ENCODE measurements at places on chromosomes 6 and 20.

DNA sequence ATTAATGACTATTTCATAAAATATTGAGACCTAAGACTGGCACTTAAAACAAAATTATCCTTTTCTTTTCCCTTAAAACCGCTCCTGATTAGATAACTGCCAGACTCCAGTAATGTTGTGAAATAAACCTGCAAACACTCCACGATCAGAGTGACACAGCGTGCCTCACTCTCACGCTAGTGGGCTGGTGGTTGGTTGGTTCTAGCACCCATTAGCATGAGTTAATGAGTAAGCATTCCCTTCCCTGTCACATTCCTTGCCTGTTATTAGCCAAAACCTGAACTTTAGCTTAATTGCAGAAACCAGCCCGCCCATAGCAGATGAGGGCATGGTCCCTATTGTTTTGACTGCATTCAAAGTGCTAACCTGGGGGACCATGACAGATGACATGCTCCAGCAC is 193.4 kb downstream of the CD83 start:
- no peak for DNase-seq

GRCh38 chr6:37373822-37374471 is 20.2 kb downstream of the RNF8 start:
- DNase-seq = no peak

DNA sequence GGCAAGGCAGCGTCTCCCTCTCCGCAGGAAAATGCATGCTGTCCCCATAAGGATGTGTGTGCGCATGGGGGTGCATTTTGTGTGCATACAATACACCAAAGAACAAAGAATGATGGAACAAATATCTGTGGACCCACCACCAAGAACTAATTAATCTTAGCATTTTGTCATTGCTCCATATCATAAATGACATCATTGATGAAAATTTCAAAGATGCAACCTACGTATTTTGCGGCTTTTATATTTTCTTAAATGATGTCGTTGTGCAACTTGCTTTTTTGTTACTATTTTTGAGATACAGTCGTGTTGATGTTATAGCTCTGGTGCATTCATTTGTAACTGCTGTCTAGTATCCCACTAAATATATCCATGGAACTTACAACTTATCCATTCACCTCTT is 89.7 kb downstream of the SERAC1 start:
- DNase-seq = no peak

- DNase-seq = no peak
Observed at GRCh38 chr6:62516291-62517141, 230.5 kb upstream of the KHDRBS2 start.

DNA sequence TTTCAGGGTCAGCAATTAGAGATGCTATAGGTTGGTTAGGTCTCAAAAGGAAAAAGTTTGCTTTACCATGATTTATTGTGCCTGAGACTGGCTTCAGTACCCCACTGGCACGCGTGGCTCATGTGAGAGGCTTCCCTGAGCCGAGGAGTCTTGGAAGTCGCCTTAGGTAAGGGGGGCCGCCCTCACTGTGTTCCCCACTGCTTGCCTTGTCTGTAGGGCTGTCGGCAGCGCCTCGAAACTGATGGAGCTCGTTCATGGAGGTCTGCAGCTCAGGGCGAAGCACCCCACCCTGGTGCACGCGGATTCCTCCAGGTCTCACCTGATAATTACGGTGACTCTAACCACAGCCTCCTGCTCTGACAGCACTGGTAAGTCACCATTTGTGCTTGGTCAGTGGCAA is 39.2 kb downstream of the FRMD1 start:
- no peak for DNase-seq

DNA sequence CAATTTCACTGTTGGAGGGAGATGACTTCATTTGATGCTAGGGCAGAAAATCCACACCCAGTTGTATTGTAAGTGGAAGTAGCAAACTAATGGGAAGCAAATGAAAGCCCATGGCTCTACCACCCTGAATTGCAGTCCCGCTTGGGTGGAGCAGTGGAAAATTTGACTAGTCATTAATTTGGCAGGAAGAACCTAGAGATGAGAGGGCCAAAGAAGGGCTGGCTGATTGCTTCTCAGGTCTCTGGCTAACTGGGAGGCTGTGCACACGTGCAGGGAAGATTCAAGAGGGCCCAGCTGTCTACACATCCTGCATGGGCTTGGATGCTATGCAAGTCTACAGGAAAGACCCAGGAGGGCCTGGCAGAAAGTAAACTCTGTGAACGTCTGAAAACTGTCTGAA is 466.2 kb downstream of the TFAP2A start:
- no peak for DNase-seq

GRCh38 chr6:10564975-10565673 is 44.0 kb downstream of the GCNT2 start:
- no peak for DNase-seq

DNA sequence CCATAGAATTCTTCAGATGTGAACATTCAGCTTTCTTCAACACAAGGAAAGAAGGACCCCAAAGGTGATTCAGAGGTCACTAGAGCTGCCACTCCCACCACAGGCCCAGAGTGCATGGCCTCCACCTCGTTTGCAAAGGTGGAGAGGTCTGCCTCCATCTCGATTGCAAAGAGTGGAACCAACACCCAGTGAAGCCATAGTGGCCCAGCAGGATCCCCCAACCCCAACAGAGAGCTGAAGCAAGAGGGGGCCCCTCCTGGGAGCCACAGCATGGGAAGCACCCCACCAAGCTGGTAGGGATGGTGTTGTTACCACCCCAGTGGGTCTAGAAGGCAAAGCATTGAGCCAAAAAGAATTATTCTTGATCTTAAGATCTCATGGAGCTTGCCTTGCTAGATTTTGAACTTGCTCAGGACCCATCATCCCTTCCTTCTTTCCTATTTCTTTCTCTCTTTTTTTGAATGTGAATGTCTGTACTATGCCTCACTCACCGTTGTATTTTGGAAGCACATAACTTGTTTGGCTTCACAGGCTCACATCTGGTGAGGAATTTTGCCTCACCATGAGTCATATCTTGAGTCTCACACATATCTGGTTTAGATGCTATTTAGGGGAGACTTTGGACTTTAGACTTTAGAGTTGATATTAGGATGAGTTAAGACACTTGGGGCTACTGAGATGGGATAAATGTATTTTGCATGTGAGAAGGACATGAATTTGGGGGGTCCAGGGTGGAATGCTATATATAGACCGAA is 119.2 kb downstream of the ANKRD60 start:
- no peak for DNase-seq

- no peak for DNase-seq
Observed at GRCh38 chr20:61647702-61648101, 395.6 kb downstream of the CDH4 start.

- no peak for DNase-seq
Observed at GRCh38 chr6:2536451-2536850, 214.3 kb downstream of the MYLK4 start.

DNA sequence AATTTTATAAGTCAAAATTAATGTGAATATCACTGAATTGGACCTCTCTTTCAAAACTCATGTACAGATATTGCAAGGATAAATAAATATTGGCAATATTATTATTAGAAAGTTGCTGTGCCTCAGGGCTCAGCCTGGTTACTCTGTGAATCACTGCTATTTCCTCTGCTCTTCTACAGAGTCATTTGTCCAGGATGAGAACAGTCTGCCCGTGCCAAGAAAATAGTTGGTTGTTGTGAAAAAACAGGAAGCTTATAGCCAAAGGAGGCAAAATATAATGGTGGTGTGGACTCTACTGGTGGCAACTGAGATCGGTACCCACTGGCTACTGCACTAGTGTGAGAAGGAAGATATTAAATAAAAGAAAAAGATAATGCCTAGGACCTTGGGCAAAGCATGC is 93.6 kb downstream of the RIMS1 start:
- no peak for DNase-seq

DNA sequence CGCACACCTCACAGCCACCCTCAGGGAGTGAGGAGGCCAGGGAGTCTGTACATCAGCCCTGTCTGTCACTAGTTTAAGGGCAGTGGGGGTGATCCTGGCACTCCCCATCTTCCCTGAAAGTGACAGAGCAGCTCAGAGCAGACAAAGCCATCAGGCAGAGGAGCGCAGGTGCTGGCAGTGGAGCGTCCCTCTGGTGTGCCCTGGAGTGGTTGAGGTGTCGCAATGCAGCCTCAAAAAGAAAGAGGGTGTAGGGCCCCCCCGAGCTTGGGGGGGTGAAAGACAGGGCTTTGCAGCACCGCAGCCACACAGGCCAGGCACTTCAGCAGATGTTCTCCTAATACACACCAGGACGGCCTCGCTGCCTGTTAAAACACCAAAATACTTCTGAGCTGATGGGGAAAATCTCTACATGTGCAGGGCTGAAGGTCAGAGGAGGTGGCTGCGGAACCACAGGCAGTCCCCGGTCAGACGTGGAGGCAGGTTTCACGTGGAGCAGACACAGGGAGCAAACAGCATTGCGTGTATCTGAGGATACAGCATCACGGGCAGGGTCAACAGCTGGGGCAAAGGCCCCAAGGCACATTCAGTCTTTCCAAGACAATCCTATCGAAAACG is 69.5 kb downstream of the PREX1 start:
- DNase-seq = no peak

DNA sequence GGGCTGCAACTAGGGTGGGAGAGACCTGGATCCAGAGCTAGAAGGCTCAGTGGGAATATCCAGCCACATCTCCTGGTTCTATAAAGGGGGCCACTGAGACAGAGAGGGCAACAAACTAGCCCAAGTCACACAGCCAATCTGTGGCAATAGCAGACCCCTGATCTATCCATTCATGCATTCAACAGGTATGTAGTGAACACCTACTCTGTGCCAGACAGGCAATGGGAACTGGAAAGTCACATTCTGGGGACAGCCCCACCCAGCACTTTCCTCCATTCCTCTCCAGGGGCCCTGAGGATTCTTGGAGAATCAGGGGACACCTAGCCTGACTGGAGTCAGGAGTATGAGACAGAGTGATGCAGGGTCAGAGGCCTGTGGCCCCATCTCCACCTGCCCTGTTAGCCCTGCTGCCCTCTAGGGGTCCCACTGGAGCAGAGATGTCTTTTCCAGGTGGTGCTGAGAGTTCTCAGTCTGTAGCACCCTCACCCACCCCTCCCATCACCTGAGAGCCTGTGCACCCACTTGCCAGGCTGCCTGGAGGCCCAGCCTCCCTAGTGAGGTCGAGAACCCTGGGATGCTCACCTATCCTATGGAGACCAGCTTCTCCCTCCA is 13.6 kb downstream of the BPIFA2 start:
- DNase-seq = no peak

DNA sequence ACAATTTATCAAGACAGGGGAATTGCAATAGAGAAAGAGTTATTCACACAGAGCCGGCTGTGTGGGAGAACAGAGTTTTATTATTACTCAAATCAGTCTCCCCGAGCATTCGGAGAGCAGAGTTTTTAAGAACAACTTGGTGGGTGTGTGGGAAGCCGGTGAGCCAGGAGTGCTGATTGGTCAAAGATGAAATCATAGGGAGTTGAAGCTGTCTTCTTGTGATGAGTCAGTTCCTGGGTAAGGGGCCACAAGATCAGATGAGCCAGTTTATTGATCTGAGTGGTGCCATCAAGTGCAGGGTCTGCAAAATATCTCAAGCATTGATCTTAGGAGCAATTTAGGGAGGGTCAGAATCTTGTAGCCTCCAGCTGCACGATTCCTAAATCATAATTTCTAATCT is 50.0 kb upstream of the ECI2 start:
- DNase-seq = no peak

DNA sequence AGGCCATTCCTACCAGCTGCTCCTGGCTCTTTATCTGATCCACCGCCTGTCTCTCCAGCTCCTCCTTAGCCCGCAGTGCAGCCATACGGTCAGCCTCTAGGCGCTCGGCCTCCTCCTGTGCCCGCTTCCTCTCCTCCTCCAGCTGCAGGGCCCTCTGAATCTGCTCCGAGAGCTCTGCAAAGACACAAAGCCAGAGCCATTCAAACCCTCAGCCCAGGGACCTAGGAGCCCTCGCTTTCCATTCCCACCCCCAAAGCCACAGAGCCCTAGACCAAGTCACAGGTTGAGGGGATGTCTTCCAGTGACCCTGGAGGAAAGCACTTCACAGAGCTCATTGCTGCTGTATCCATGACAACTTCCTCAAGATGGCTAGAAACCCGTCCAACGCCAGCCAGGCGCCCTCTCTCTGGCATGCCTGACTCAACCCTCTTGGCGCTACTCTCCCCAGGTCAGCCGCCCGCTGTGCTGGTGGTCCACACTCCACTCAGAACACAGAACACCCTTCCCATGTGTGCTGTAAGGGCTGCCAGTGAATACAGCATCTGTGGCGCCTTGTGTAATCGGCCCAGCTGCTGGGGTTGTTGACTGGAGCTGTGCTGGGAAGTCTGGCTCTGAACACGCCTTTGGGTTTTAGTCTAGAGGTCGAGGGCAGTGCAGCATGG is 49.3 kb downstream of the EZR start:
- DNase-seq = no peak

DNA sequence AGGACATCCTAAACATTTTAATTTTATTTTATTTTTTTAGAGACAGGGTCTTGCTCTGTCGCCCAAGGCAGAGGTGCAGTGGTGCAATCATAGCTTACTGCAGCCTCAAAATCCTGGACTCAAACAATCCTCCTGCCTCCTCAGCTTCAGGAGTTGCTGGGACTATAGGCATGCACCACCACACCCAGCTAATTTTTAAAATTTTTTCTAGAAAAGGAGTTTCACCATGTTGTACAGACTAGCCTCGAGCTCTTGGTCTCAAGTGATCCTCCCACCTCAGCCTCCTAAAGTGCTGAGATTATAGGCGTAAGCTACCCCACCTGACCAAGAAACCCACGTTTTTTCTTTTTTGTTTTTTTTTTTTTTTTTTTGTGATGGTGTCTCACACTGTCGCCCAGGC is 33.3 kb downstream of the BAK1 start:
- no peak for DNase-seq

GRCh38 chr6:10395171-10395703 is 19.6 kb downstream of the TFAP2A start:
- no peak for DNase-seq

DNA sequence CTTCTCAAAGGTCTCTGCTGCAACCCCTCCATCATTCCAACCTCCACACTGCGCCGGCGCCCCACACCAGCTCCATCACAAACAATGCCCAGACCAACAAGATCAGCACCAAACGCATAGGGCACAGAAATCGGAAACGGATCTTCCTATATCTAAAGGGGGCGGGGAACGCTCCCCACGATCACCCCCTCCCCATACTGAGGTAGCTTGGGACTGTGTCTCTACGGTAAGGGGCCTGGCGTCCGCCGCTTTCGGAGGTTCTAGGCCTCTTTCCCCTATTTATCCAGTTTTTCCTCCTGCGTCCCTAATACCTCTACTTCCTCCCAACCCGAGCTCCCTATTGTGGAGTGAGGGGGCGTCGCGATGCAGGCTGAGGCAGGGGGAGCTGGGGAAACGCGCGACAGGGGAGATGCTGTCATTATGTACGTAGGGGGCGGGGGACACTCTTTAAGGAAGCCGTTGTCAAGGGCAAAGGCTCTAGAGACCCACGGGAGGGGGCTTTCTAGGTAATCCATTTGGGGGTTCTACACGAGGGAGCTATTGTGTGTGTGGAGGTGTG is 909 bp downstream of the DNAAF9 start:
- DNase-seq = no peak
